ENCODE measurements at places on chromosomes 5 and 9.

GRCh38 chr9:129340427-129341170 is 162.5 kb upstream of the IER5L start:
- no peak for DNase-seq

DNA sequence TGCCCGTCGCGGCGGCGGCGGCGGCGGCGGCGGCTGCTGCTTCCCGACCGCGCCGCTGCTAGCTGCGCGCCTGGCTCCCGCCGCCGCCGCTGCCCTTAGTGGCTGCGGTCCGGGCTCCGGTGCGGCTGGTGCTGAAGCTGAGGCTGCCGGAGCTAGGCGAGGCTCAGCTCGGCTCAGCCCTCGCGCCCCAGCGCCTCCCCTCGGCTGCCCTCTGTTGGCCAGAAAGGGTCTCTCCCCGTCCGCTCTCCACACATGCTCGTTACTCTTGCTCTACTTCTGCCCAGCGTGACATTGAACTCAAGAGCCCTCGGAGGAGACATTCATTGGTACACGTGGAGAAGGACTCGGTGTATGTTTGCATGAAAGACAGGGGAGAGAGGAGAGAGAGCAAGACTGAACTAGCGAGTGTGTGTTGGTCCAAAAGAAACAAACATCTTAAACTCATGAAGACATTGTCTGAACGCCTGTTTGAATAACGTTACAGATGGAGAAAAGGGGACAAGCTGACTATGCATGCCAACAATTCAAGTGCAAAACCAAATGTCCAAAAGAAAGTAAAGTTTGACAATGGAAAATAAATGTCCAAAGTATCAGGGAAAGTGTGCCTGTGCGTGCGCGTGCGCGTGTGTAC is at the start of gene HCN1:
HCN1 (minus strand) TSS at position 175 of the 631 bp plus-strand sequence.
- DNase-seq, result peak; percentile 27

- no peak for DNase-seq
Measured at GRCh38 chr9:108889649-108890067, 27.6 kb downstream of the ACTL7A start.

DNA sequence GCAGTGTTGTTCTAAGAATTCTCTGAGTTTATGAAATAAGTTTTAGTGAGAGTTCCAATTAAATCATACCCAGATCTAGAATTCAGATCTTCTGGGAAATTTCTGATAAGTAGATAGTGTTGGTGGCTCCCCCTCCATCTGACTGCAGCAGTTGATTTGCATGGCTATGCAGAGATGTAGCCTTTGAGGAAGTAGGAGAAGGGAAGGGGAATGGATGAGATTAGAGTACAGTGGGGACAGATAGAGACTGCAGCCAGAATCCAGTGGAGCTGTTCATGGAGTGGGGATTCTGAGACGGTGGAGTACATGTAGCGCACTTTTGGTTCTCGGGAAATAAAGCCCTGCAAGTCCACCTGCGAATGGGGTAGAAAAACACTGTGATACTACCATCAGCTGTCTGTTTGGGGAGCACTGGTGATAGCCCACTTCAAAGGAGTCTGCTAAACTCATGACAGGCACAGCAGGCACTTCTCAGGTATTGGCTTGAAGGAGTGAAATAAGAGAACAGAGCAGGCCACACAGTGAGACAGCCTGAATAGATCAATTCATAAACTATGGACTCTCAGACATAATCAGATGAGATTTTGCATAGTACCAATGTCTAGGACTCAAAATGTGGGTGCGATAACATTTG is 96.8 kb downstream of the ALDH1A1 start:
- no peak for DNase-seq

GRCh38 chr5:126509339-126509738 is 85.7 kb downstream of the ALDH7A1 start:
- no peak for DNase-seq

DNA sequence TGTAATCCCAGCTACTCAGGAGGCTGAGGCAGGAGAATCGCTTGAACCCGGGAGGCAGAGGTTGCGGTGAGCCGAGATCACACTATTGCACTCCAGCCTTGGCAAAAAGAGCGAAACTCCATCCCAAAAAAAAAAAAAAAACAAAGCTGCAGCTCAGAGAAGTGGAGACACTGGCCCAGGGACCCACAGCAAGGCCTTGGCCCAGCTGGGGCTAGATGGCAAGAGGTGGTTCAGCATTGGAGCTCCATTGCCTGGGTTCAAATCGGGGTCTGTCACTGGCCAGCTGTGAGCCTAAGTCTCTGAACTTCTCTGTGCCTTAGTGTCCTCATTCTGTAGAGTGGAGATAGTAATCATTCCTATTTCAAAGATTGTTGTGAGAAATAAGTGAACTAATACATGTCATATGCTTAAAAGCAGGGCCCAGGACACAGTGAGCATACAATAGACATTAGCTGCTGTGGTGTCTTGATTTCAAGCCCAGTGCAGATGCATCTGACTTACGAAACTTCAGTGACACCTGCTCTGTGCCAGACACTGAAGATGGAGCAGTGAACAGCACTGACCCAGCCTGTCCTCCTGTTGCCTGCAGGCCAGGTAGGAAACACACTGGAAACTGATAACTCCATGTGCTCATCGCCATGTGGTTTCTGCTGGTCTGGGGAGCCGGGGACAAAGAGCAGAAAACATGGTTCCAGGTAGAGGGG is 127.7 kb downstream of the C9orf50 start:
- DNase-seq, result no peak

DNA sequence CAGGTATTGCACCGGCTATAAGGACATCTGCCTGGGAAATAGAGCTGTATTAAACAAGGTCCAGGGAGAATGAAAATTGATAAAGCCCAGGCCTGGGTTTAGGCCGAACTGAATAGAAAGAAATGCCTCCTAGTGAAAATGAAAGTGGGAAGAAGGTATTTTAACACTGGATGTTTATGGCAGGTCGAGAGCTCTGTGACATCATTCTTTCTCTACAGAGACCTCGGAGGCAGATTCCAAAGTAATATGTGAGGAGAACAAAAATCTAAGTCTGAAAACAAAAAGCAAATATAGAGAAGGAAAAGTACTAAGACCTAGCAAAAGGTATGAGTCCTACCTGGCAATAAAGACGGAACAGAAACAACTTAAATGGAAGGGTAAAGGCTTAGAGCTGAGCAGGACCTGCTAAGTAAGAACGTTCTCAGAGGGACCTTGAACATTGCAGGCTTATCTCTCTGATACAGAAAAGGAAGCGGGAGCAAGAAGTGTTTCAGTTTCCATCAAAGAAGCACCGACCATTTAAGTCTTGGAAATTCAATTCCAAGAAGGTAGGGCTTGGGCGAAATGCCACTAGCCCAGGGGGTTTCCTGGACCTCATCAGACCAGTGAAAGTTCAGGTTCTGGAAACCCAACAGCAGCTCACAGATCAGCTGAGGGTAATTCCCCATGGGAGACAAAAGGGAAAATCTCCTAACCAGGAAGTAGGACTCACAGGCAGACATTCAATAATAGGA is 80.0 kb downstream of the SUSD1 start:
- DNase-seq, result no peak

- no peak for DNase-seq
Measured at GRCh38 chr9:38259056-38259455, 133.4 kb upstream of the ALDH1B1 start.

- DNase-seq, result no peak
Measured at GRCh38 chr5:102762562-102763227, 7.6 kb downstream of the PAM start.

DNA sequence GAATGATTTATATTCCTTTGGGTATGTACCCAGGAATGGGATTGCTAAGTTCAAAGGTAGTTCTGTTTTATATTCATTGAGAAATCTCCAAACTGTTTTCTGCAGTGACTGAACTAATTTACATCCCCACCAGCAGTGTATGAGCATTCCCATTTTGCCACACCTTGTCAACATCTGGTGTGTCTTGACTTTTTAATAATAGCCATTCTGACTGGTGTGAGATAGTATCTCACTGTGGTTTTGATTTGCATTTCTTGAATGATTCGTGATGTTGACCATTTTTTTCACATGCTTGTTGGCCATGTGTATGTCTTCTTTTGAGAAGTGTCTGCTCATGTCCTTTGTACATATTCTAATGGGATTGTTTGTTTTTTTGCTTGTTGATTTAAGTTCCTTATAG is 421.5 kb downstream of the KIAA0825 start:
- DNase-seq, result no peak

- no peak for DNase-seq
Measured at GRCh38 chr9:105457560-105458294, 9.9 kb downstream of the FSD1L start.

GRCh38 chr9:85645909-85646627 is 95.7 kb downstream of the AGTPBP1 start:
- no peak for DNase-seq

DNA sequence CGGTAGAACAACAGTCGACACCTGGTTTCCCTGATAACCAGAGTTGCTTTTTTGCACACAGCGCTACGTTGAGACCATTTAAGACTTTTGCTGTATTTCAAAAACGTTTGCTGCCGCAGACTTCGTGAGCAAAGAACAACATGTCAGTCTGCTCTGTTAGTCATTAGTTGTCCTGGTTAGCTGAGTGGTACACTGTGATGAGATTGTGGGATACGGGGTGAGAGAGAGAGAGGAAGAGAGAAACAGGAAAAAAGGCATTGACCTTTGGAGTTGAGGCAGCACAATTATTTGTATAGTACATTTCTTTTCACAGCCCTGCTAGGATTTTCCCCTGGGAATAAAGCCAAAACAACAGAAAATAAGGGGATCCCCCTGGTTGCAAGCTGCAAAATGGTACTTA is 306.1 kb upstream of the WWC1 start:
- DNase-seq, result no peak

- DNase-seq, result peak; percentile 10
Measured at GRCh38 chr9:88578121-88579049, 43.4 kb downstream of the NXNL2 start.

GRCh38 chr5:68370196-68370595 is 154.6 kb downstream of the PIK3R1 start:
- DNase-seq, result no peak

Data from SHP77 (cell line).